ENCODE measurements at places on chromosomes 1 and 21.

DNA sequence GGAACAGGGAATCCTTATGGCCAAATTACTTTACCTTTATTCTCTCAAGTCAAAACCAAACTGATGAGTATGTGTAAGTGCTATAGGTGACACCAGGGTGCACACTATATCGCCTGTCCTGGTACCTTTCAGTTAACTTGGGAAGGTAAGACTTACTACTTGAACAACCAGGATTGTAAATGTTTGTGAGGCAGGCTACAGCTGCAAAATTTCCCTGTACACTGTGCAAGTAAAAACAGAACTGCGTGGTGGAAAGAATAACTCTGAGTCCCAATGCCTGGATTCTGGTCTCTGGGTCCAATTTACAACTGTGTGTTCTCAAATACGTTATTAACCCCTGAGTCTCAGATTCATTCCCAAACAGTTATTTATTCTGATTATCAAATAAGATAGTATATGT, 73.5 kb downstream of the TENT5C start:
- DNase-seq = no peak

- DNase-seq = no peak
These were observed 9.8 kb downstream of the TEX38 start for GRCh38 chr1:46681333-46682034.

GRCh38 chr1:40450495-40451237, 390 bp downstream of the ZFP69B start:
- DNase-seq = peak; percentile 86

DNA sequence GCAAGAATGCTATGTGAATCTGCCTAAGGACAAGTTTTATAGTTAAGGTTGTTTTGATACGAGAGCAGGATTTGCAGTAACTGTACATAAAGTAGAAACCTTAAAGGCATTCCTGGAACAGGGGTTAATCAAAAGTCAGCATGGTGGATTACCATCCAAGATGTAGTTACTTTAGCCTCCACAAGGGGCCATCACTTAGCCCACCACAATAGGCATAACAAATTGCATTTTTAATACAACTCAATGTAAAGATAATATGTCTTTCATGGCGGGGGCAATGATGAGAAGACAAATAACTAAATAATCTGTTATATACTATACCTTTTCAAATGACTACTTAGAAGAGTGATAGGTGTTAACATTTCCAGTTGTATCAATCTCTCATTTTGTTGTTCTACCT, 611.2 kb upstream of the ADGRL4 start:
- no peak for DNase-seq

DNA sequence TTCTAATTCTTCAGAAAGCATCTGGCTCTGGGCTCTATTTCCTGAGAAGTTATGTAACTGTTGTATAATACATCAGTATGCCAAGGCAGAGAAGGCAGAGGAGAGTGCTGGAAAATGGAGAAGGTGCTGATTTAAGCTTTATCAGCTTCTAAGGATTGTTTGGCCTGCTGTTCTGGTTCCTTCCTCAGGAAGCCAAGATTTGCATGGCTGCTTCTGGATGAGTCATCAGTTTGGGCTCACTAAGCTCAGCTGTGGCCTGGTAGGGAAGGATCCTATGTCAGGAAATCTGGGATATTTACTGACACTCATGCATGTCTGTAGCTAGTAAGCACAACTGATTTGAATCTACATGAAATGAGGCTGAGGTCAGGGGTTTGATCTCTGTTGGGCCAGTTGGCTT, 73.2 kb upstream of the ADGRL4 start:
- DNase-seq = peak; percentile 41

- no peak for DNase-seq
These were observed 8.7 kb downstream of the NPHP4 start for GRCh38 chr1:5983361-5984103.

GRCh38 chr1:240385985-240386978, 225.7 kb downstream of the GREM2 start:
- no peak for DNase-seq

DNA sequence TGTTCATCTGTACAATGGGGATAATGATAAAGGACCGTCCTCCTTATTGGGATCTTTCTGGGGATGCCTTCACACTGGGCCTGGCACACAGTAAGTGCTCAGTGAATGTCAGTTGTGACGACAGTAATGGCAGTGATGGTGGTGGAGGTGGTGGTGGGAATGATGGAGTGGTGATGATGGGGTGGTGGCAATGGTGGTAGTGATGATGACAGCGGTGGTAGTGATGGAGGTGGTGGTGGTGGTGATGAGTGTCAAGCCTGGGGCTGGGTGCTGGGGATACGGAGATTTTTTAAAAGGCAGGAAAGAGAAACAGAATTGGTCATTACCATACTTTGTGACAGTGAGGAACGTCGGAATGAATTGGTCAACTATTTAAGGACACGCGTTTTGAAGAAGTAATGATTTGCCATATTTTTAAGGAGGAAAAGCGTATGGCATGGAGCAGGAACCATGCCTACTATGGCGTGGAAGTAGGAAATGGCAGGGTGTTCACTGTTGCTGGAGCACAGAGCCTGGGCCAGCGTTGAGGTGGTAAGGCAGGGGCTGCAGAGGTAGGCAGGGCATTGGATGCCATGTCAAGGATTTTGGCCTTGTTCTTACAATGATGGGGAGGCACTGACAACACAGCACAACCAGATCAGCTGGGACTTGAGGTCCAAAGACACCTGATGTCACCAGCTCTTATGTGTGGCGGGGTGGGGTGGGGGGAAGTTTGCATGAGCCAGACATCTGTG, 128.7 kb downstream of the ACTL8 start:
- no peak for DNase-seq

GRCh38 chr21:21076491-21076890, 78.3 kb downstream of the NCAM2 start:
- peak; percentile 33 for DNase-seq

DNA sequence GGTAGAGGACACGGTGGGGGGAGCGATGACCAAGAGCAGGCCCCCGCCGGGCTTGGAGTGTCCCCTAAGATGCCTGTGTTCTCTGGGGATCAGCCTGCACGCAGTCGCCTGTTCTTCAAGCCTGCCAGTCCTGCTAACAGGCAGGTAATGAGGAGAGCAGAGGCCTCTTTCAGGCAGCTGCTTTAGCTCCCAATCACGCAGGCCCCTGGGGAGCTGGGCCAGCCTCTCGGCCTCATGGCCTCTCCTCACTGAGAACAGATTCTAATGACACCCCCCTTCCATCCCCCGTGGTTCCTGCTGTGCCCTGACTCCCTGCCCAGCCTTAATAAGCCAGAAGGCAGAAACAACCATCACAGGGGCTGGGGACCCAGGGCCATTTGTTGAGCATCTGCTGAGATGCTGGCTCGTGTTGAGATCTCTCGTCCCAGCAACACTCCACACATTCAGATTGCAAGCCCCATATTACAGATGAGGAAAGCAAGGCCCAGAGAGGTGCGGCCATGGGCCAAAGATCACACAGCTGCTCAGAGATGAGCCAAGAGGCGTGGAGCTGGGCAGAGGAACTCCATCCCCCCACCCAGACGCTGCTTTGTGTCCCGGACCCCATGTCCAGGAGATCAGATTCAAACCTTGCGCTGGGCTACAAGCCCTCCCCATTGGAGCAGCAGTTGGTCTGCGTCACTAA, 71.6 kb upstream of the CASZ1 start:
- no peak for DNase-seq

GRCh38 chr1:44405798-44406736, 1.0 kb downstream of the RNF220 start:
- DNase-seq = peak; percentile 41

- DNase-seq = peak; percentile 87
These were observed 182.5 kb upstream of the SGIP1 start for GRCh38 chr1:66351478-66351877.

- no peak for DNase-seq
These were observed 90.7 kb upstream of the ETS2 start for GRCh38 chr21:38714999-38715398.

DNA sequence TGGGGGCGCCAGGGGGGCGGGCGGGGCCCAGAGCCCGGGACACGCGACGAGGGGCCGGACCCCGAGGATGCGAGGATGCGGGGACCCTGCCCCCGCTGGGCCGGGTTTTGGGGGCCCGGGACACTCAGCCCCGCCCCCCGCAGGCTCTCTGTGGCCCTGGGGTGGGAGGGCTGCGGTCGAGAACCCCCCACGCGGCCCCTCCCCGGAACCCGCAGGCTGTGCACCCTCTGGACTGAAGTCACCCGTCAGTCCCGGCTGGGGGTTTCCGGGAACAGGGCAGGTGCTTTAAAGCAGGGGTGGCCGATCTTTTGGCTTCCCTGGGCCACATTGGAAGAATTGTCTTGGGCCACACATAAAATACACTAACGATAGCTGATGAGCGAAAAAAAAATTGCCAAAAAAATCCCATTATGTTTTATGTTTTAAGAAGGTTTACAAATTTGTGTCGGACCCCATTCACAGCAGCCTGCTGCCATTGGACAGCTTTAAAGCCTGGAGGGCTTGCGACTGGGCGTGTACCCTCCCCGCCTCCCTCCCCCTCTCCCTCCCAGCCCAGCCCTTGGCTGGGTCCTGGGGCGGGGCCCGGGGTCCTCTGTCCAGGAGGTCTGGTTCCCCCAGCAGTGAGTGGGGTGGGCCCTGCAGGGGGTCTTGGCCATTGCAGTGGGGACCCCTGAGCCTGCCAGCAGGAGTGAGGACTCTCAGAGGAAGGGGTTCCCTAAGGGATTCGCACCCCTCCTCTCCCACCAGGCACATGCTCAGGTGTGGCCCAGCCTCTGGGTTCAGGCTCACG, 21.6 kb upstream of the C1orf159 start:
- DNase-seq = peak; percentile 40

DNA sequence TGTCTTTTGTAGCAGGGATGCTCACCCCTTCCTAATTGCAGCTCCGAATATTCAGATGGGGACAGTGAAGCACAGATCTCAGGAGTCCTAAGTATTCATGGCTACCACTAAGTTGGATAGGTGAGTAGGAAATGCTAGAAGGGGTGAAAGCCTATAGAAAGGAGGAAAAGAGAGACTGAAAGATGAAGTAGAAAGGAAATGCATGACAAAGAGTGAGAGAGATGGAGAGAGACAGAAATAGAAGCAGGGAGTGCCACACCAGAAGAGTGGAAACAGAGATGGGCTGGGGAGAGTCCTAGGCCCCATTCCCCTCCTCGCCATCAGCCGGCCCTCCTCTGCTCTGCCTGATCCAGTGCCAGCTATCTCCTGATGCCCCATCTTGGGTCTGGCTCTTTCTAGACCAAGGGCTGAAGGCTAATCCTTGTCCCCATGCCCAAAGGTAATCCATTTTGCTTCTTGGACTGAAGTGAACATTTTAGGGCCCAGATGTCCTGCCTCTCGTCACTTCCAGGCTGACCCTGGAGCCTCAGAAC, 2.0 kb downstream of the PEA15 start:
- no peak for DNase-seq

GRCh38 chr1:203368624-203369451, 17.9 kb upstream of the FMOD start:
- DNase-seq = peak; percentile 86

DNA sequence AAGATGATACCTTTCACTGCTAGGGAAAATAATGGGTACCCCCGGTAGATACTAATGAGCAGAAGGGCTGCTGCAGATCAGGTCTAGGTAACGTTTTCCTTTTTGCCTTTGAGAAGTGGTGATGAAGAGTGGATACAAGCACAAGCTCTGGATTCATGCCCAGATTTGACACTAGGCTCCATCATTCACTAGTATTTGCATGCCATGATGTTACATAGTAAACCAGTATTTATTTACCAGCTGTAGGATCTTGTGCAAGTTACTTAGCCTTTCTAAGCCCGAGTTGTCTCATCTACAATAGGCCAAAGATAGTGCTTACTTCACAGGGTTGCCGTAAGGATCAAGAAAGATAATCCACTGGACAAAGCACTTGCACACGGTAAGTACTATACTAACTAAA, 14.2 kb downstream of the PTPN14 start:
- no peak for DNase-seq

DNA sequence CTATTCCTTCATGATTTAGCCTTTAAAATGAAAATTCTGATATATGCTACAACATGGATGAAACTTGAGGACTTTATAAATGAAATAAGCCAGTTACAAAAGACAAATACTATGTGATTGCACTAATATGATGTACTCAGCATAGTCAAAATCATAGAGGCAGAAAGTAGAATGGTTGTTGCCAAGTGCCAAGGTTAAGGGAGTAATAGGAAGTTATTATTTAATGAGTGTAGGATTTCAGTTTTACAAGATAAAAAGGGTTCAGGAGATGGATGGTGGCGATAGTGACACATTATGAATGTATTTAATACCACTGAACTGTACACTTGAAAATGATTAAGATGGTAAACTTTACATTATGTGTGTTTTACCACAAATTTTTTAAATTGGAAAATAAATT, 73.1 kb upstream of the FMN2 start:
- DNase-seq = no peak

DNA sequence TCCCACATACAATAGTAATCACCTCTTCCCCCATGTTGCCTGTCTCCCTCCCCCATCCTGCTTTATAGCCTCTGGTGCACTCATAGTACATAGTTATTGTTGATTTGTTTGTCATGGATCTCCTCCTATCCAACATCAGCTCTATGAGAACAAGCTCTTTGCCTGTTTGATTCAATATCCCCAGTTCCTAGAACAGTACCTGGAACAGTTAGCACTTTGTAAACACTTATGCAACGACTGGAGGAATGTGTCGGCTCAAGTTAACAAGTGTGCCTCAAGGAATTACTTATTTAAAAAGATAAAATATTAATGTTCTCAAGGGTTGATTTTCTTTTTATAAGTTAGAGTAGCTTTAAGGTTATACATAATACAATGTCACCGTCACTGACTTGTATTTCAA, 271.6 kb upstream of the KAZN start:
- DNase-seq = no peak

DNA sequence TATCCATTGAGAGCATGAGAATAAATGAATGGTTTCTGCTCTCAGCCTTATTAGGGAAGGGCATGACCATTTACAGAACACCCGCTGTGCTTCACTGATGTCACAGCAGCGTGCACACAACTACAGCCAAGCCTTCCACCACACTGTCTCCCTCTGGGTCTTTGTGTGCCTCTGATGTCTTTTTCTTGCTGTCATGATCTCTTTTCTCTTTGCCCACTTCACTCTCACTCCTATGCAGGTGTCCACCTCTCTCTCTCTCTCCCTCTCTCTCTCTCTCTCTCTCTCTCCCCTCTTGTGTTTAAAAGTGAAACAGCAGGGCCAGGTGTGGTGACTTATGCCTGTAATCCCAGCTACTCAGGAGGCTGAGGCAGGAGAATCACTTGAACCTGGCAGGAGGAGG, 232.5 kb upstream of the JUN start:
- DNase-seq = no peak

- DNase-seq = peak; percentile 62
These were observed 888 bp downstream of the HES5 start for GRCh38 chr1:2528966-2529783.
